ENCODE measurements at places on chromosomes 11 and 22.

DNA sequence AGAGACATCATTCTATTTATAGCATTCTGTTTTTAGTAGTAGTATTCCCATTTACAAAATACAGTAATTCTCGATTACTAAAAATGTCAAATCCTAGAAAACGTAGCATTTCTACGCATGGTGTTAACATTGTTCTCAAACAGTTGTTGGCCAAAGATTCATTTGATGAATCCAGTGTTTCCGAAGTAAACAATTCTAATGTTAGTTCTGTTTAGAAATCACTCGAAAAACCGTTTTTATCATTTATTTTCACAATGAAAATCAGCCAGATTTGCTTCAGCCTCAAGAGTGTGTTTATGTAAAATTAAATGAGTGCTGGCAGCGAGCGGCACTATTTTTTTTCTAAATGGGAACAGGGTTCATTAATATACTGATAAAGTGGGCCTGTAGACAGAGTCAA, 7.1 kb downstream of the MS4A18 start:
- no peak for DNase-seq

- DNase-seq = no peak
Observed at GRCh38 chr11:86249307-86250098, 5.0 kb downstream of the EED start.

DNA sequence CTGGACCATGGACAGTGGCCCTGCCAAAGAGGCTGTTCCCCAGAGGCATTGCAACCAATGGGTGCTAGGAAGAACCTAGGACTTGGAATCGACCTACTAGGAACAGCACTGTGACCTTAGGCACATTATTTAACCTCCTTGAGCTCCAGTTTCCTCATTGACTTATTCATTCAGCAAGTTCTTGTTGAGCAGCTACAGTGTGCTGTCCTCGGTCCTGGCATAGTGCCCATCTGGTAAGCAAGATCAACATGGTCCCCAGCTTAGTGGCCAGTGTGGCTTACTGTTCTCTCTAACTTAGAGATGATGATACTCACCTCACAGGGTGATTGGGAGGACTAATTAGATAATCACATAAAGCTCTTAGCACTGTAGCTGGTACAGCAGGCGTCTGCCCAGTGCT, 8.2 kb downstream of the ABCG4 start:
- no peak for DNase-seq

GRCh38 chr11:32833921-32834320, 4.2 kb downstream of the PRRG4 start:
- no peak for DNase-seq

DNA sequence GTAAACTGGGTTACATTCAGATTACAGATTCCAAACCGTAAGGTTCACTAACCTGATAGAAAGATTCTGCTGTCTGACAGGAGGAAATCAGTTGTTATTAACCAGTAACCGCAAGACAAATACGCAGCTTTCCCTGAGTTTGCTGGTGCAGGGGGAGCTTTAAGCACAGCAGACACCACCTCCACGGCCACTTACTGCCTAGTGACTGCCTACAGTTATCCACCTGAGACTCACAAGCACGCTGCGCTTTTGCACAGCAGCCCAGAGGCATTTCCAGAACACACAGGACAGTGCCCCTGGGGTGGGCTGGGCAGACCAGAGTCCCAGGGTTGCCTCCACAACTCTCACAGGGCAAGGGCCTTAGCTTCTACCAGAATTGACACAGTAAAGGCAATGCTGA, 90.9 kb downstream of the CTTN start:
- no peak for DNase-seq

GRCh38 chr11:12114193-12115033, 4.0 kb downstream of the MICAL2 start:
- no peak for DNase-seq

DNA sequence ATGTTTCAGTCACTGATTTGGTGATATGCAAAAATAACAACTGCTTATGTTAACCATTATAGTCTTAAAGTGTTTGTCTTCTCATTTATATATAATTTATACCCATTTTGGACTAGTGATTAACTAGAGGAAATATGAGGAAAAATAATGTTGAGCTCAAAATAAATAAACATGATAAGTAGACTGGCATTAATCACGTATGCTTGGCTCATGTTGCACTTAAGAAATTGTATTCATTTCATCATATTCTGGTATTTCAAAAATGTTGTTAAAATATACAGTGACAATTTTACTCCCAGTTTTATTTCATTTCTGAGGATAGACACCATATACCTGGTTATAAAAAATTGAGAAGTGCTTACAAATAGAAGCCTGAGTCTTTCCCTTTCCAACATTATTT, 3.8 kb upstream of the OR10D3 start:
- DNase-seq = no peak

- no peak for DNase-seq
Observed at GRCh38 chr11:19956228-19956627, 204.0 kb downstream of the DBX1 start.

DNA sequence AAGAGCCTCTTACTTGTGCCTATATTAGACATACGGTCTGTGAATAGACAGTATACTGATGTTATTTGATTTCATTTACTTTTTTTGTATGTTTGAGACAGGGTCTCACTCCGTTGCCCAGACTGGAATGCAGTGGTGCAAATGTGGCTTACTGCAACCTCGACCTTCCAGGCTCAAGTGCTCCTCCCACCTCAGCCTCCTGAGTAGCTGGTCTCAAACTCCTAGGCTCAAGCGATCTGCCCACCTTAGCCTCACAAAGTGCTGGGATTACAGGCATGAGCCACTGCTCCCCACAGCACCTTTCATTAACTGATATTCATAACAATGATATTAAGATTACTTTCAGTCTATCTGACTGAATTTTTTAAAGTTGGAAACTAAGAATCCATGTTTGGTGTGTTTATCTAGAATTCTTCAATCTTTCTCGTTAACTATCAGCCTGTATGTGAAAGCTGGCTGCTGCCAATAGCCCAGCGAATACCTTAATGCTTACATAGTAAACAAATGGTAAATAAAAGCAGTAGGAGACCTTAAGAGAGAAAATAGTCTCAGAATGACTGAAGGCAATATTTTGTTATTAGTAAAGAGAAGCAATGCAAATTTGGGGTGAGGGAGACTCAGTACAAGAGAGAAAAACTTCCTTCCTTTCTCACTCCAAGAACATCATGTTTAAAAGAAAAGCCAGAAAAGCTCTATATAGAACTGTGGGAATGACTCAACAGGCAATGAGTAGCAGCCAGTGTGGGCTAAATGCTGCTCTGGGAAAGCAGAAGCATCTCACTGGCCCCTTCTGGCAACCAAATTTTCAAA, 101.9 kb downstream of the MRTFA start:
- no peak for DNase-seq

DNA sequence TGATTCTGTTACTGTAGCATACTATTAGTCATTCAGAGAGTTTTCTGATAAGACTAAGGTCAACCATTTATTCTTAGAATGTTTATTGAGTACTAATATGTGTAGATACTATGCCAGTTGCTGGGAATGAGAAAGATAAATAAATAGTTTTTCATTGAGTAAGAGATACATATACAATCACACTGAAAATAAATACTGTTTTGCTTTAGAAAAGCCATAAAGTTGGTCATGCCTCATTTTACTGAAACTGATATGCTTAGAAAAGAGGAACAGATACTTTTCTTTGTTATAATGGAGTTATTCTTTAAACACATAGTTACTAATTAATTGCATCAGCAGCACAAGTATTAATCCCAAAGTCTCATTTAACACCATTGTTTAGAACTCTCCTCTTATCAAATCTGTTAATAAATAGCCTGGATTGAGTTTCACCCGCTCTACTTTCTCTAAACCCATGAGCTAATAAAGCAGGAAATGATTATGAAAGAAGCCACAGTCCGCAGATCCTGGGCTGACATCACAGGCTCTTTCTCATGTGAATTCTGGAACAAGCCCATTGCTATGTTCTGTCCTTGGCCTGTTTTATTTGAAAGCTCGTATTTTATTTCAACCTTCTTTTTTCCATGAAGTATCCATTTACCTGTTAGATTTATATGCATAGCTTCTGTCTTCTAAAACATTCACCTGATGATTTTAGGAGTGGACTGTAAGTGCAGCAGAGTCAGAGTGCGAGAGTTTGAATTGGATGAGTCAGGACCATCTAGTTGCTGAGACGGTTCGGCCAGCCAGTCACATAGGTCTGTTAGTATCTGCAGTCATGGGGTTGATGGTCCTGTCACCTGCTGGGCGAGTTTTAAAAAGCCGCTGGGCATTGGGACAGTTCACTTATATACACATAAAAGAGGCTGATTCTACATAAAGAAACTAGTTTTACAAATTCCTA, 35.5 kb downstream of the PIWIL4 start:
- DNase-seq = no peak

DNA sequence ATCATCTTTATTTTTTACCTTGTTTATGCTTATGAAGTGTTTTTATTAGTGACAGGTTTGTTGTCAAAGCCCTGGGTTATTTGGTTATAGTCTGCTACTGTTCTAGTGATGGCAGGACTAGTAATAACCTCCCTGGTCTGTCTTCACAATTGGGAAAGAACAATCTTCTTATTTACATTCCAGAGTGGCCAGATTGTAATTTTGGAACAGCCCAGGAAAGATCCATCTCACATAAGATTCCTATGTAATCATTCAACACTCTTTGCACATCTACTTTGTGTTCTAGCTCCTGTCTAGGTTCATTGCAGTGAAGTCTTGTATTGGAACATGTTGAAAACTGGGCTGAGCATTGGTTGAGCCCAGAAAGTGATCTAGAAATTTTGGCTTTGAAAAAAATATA, 63.8 kb downstream of the CYB5R2 start:
- no peak for DNase-seq

All from stimulated activated CD4-positive, alpha-beta T cell treated with anti-CD3 and anti-CD28 coated beads, TNF-alpha, amount 100 ng/mL, for 1 hour (primary cell).